ENCODE measurements at places on chromosomes 11 and 22.

- no peak for DNase-seq
Observed at GRCh38 chr11:128802358-128802981, 64.6 kb downstream of the KCNJ1 start.

- no peak for DNase-seq
Observed at GRCh38 chr11:44533921-44534711, 31.3 kb upstream of the CD82 start.

DNA sequence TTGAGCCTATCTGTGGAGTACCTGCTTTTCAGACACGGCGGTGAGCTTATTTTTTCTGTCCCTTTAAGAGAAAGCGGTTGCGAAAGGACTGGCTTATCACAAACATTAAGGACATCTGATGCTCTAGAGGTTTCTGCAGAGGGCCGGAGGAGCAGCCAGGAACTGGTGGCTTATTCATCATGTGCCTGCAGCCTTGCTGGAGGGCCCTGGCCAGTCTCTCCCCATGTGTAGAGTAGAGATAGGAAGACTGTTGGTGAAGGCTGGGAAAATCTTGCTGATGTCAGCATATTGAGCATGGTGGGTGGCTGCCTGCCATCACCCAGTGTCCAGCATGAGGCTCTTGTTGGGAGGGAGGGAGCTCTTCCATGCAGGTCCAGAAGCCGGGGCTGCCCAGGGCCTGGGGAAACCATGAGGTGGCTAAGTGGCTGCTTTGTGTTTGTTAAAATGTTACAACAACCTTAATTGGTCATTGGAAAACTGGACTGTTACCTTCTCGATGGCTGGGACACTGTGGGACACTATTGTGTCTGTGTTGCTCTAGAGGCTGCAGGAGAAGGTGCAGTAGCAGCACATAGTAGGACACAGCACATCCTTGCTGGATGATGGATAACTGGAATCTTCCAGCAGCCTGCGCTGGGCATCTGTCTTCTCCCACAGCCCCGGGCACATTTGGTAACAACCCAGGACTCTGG, 54.3 kb downstream of the TSPAN18 start:
- DNase-seq: no peak

- DNase-seq: no peak
Observed at GRCh38 chr11:61686066-61686465, 5.9 kb downstream of the DAGLA start.

GRCh38 chr11:103326070-103326794, 217.0 kb downstream of the DYNC2H1 start:
- DNase-seq: no peak

DNA sequence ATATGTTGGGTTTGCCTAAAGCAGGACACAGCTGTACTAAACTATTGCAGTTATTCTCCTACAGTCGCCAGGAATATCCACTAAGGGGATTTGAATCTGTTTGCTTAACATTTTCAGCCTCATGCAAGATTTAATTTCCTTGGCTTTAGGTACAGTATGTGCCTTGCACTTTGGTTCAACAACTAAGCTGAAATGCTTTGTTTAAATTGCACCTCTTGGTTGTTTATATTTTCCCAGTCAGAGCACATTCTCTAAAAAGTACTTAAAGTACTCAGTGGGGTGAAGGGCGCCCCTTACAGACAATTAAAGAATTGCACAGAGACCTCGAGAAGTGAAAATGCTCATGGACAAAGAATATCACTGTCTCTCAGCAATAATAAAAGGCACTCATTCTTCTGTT, 107.8 kb upstream of the MTNR1B start:
- no peak for DNase-seq

All from activated naive CD8-positive, alpha-beta T cell treated with anti-CD3 and anti-CD28 coated beads for 36 hours (primary cell).